ENCODE measurements at places on chromosomes 2 and 18. TPM values are rescaled to one million over a fixed set of nuclear protein-coding genes. Genes with fewer than 3 reads are reported as not detected.
A peak's percentile ranks its signal among the peaks of the same experiment; 100 is the strongest.

GRCh38 chr18:3425446-3425845, 24.5 kb upstream of the TGIF1 start:
- no peak for DNase-seq

- DNase-seq = no peak
Measured at GRCh38 chr2:119062179-119062578, 96.4 kb downstream of the C1QL2 start.

DNA sequence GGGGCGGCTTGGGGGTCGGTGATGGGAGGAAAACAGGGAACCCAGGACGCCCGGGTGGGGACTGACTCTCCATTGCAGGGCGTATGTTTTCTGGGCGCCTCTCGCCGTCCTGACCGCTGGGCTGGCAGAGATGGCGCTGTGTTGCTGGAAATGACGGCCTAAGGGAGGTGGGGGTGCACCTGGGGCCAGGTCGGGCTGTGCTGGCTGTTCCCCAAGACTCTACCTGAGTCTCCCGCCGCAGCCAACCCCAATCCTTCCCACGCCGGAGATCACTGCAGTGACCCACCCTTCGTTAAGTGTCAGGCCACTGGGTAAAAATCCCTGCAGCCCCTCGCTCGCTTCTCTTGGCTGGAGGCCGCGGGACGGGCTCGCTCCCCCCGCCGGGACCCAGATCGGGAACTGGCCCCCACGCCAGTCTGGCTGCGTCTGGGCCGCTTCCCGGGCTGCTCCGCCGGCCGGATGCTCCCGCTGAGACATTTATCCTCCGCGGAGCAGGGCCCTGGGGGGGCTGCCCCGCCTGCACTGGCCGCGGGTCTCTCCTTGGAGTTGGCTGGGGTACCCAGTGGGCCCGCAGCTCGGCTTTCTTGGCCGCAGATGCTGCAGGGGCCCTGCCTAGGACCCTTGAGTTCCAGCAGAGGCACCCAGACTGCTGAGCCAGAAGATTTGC, 7.8 kb upstream of the ARMC9 start:
- DNase-seq = peak; percentile 71

GRCh38 chr18:2169656-2170055, 401.6 kb downstream of the METTL4 start:
- DNase-seq = no peak

- DNase-seq = no peak
Measured at GRCh38 chr18:47095810-47096209, 54.5 kb downstream of the HDHD2 start.

- no peak for DNase-seq
Measured at GRCh38 chr2:239519089-239519920, 118.5 kb upstream of the HDAC4 start.

DNA sequence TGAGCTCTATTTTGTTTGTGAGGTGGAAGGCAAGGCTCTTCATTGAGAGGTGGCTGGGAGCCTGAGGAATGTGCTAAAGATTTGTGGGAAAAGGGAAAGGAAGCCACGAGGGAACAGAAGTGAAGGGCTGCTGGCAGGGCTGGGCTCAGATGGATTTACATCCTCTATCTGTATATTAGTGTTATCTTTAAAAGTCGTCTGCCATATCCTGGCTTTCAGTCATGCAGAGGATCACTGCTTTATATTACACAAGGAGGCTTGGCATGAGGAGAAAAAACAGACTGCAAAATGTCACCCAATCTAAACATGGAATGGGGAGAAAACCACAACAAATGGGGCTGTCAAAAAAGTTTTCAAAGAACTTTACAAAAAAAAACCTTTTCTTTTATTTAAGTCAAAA, 434.4 kb downstream of the HRH4 start:
- DNase-seq = peak; percentile 37

DNA sequence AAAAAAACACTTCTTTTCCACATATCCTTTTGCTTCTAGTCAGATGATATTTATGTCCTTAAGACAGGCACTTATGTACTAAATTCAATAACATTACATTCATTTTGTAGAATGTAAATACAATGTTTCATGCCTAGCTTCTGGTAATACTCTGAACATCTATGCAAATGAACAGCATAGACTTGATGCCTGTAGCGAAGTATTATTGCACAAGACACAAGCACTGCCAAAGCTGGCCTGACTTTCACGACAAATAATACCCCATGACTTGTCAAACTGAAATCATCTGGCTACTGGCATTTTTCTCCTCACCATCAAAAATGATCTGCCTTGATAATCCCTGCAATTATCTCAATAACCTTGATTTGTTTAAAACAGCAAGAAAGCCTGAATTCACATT, 101.3 kb downstream of the L3MBTL4 start:
- no peak for DNase-seq

DNA sequence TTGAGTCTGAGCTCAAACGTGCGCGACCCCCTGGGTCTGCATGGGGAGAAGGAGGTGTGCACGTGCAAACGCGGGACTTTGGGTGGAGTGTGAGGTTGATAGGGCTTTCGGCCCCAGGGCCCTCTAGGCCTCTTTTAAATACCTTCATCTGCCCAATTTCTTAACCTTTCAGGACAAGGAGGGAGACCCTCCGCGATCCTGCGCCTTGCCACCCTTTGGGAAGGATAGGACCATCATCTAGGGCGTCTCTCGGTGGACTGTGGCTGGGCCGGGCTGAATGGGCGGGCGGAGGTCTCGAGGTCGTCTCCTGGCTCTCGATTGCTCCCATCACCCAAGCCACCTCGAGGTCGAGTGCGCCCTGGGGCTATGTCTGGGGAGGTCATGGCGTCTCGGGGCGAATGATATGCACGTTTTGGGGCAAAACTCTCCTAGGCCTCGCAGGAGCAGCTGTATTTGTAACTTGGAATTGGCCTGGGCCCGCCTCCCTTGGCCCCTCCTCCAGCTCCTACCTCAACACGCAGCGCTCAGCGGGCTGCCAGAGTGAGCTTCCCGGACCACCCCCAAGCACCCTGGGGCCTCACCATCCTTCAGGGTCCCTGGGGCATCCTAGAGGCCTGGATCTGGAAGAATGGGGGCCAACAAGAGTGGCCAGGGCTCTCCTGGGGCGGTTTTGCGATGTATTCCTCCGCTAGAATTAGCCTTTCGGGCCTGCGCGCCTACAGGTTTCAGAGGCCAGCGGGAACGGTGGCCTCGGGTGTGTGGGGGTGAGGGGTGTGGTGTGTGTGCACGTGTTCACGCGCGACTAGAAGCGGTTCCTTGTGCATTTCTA, 8.7 kb upstream of the SIX3 start:
- no peak for DNase-seq

DNA sequence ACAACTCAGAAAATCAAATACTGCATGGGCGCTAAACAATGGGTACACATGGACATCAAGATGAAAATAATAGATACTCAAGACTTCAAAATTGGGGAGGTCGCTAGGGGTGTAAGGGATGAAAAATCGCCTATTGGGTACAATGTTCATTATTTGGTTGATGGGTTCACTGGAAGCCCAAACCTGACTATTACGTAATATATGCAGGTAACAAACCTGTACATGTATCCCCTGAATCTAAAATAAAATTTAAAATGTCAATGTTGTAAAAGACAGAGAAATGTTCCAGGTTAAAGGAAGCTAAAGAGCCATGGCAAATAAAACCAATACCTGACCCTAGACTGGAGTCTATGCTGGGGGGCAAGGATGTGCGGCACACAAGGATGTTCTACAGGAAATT, 80.4 kb upstream of the CCBE1 start:
- no peak for DNase-seq

- DNase-seq = peak; percentile 85
Measured at GRCh38 chr18:61949946-61950345, 57.1 kb upstream of the RNF152 start.

- DNase-seq = no peak
Measured at GRCh38 chr2:182179176-182179575, 193.5 kb downstream of the PPP1R1C start.

DNA sequence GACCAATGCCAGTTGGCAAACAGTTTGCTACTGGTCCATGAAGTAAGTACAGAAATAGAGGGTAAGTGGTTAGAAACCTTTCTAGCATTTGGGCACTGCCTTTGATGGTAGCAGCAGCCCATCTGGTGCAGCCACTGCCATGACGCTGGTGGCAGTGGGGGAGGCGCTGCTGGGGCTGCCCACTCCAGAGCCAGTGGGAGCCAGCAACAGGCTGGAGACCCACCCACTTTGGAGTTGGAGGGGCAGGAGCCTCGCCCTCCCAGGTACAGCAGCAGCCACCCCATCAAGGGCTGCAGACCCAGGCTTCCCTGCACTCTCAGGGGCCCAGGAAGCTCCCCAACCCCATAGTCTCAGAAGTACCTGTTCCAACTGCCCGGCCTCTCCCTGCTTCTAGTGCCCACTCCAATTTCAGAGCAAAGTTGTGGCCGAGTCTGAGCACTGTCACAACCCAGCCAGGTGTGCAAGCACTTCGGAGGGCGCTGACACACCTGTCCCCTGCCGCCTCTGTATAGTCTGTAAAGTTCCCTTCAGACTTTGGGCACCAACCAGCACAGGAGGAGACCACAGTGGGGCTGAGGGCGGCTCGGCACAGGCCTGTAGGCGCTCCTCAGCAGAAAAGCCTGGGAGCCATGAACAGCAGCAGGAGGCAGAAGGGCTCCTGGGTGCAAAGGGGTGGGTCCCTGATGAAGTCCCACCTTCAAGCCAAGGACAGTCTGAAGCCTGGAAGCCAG, 125.6 kb upstream of the CCDC150 start:
- DNase-seq = no peak

DNA sequence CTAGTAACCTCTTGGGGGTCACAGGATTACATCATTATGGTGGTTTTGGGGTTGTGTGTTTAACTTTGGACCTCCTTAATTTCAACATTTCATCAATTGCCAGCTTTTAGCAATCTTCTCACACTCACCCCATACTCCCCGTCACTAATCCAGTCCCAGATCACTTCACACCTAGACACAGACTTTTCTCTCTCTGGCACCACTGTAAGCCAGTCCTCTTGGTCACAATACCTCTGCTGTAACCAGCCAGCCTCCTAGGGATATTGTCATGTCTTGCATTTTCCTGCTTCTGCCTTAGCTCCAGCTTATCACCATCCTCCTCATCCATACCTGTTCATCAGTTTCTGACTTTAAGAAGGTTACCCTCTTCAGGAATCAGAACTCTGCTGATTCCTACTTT, 1.6 kb upstream of the STK17B start:
- no peak for DNase-seq

DNA sequence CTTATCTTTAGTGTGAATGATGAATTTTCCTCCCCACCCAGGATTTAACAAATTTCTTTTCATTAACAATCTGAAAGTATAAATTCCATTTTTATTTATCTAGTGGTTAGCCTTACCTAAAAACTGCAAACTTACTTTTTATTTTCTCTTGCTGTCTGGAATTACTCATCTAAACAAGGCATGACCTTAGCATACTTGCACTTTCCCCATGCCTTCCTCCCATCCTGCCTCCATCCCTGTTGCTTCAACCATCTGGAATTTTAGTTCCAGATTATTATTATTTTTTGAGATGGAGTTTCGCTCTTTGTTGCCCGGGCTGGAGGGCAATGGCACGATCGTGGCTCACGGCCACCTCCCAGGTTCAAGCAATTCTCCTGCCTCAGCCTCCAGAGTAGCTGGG, 35.6 kb downstream of the GDF7 start:
- DNase-seq = no peak

SH3BP4 gene
- 49.7 TPM for total RNA-seq

IL18R1 gene
- 6.8 TPM for total RNA-seq

SIGLEC15 gene
- total RNA-seq = 8.4 TPM

CRYGD gene
- not detected for total RNA-seq

TMEM247 gene
- not detected for total RNA-seq
